ENCODE measurements at places on chromosomes 1 and 21. TPM values are rescaled to one million over a fixed set of nuclear protein-coding genes. Genes with fewer than 3 reads are reported as not detected.

- DNase-seq, result no peak
These were observed 78.2 kb downstream of the SKI start for GRCh38 chr1:2306151-2306978.

GRCh38 chr1:7150724-7151280 lies 365.5 kb downstream of the CAMTA1 start:
- no peak for DNase-seq

DNA sequence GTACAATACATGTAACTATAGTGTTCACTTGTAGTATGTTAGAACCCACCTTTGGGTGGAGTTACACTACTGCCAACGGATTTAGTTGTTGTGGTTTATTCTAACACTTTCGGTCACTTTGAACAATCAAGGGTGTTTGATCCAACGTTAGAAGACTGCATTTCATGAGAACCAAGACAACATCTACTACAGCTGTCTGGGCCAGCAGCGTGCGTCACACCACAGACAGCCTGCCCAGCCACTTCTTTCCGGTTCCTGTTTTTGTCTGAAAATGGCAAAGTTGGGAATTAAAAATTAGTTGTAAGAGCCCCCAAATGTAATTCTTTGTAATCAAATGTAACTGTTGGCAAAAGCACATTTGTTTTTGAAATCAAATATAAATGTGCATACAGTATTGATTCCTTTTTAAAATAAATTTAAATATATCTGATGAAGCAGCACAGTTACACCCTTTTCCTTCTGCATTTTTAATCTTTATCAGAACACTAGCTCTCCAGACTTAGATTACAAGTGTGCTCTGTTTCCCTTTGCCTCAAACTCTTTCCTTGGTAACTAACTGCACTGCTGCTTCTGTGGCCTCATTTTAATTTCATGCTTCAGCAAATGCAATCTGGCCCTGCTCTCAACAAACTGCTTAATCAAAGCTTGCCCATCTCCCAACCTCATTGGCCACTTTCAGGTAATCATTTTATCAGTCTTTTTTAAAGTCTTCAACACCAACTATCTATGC lies 86.6 kb upstream of the DPH5 start:
- peak; percentile 48 for DNase-seq

- no peak for DNase-seq
These were observed 37.2 kb upstream of the SLC9A1 start for GRCh38 chr1:27192039-27192529.

- DNase-seq, result no peak
These were observed 3.1 kb downstream of the PADI1 start for GRCh38 chr1:17207966-17208418.

DNA sequence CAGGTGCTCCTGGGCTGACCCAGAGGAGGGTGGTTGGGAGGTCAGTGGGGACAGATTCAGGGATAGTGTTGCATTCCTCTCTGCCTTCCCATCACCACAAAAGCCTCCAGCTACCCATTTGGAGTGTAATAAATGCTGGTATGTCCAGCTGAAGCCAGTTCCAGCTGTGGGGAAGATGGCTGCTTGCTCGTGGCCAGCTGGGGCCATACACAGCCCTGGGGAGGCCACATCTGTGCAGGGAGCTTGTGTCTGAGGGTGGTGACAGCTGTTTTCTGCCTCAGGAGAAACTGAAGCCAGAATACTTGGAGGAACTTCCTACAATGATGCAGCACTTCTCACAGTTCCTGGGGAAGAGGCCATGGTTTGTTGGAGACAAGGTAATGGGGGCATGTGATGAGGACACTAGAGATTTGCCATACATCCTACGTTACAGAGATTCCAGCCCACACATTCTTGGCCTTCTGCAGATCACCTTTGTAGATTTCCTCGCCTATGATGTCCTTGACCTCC lies 2.7 kb downstream of the GSTM4 start:
- no peak for DNase-seq

- no peak for DNase-seq
These were observed 107.3 kb upstream of the POU3F1 start for GRCh38 chr1:38153778-38154470.

The NAV1 gene
- 110 TPM for total RNA-seq

The CD1E gene
- total RNA-seq, result 0.28 TPM

The SLC1A7 gene
- total RNA-seq, result 0.51 TPM

The TCHH gene
- total RNA-seq, result not detected
